ENCODE measurements at places on chromosomes 11 and 22.

DNA sequence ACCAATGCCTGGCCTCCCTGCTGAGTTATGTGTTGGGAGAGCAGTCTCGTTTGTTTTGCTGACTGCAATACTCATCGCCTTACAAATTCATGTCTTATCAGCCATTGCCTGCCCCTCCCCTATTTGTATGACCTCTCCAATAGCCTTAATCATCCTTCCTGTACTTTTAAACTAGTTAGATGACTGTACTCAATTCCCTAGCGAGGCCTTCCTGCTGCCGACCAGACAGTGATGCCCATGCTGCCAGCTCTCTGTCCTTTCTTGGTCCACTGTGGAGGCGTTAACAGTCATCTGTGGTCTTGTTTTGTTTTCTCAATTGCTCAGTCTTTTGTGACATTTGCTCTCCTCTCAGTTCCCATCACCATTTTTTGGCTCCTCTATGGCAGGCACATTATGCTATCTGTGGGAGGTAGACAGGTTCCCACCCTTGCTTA, 20.3 kb upstream of the YPEL1 start:
- DNase-seq: no peak

- DNase-seq: no peak
Measured at GRCh38 chr11:21897752-21898151, 295.1 kb upstream of the ANO5 start.

DNA sequence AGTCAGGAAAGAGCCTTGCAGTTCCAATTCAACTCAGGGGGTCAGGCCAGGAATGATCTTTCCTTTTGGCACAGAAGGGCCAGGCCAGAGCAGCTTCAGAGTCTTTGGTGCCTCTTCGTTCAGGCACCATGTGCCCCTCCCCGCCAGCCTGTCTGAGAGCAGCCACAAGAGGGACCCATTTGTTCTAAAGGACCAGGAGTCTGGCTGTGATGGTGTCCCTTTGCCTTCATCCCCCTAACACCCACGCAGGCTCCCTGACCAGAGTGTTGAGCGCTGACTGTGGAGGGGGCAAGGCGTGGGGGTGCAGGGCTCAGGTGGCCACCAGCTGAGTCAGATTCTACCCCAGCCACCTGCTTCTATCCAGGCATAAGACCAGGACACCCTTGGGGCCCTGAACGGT, 156.4 kb downstream of the TTC17 start:
- DNase-seq: no peak

DNA sequence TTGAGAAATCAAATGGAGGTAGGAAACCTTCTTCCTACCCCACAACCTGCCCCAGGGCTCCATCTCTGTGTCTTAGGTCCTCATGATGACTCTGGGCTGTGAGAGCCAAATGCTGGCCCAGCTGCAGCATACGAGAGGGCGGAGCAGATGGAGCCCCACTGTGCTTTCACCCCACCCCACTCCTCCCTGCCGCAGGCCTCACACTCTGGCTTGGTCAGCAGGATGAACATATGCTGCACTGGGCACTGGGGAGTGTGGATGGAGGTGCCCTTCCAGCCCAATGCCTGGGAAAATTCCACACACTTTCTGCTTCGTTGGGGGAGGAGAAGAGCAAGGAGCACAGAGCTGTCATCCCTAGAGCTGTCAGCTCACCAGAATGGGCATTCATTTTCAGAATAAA, 271.6 kb upstream of the CADM1 start:
- DNase-seq: no peak

DNA sequence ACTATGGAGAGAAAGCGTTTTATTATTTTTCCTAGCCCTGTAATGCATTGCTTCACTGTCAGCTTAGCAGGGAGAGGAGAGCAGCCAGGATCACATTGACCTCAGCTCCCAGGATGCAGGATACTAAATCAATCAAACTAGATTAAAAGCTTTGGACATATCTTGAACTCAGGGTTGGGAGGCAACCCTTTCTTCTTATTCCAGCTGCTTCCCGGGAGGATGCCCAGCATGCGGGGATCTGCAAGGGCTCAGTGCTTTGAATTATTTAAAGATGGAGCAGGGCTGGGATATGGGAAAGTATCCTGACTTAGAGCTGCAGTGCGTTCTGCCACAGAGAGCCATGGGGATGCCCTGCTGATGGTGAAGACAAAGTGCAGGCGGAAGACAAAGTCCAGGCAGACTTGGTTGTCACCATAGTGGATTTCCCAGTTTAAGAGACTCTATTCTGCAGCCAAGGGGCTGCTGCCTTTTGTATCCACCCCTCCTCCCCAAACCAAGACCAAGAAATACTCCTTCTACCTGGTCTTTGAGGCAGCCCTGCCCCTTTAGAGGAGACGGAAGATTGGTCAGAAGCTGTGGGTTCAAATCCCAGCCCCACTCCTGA, 1035.0 kb downstream of the TBC1D22A start:
- DNase-seq: no peak

DNA sequence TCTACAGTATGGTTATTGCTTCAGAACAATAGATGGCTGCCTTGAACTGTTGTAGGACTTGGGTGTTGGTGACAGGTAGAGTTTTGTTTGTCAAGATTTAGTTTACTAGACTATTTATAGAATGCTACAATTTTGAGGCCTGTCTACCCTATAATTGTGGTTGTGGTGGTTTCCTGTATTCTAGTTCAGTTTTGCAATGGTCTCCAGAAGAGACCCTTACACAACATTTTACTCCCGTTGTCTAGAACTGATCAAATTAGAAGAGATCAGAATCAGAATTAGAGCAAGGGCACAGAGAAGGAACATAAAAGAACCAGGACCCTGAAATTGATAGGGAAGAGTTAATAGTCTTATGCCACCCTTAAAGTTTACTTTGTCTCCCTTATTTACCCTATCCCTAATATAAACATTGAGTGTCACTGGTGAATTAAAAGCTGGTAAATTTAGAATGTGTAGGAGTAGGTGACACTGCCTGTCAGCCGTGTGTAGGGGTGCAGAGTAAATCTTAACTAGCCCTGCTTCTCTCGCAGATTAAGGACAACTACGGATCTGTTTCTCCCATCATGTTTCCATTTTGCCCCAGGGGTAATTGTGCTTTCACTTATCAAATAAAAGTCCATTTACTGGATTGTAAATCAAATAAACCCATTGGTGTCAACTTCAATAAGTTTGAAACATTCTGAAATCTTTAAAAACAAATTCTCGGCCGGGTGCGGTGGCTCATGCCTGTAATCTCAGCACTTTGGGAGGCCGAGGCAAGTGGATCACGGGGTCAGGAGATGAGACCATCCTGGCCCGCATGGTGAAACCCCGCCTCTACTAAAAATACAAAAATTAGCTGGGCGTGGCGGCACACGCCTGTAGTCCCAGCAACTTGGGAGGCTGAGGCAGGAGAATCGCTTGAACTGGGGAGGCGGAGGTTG, 10.9 kb upstream of the PHLDB1 start:
- DNase-seq: no peak

DNA sequence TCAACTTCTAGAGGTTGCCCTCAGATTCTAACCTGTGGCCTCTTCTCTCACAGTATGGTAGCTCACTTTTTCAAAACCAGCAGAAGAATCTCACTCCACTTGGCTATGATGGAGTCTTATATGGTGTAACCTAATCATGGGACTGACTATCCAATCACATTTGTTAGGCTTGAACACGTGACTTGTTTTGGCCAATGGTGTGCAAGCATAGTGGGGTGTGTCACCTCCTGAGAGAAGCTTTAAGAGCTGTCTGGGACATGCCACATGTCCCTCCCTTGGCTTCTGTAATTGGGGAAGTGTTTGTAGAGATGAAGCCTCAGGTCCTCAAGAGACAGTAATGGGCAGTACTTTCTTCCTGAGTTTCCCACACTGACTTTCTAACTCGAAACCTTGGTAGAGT, 12.8 kb upstream of the SMIM38 start:
- DNase-seq: no peak

GRCh38 chr11:73155102-73155501, 13.0 kb upstream of the FCHSD2 start:
- DNase-seq: no peak

GRCh38 chr11:19714387-19715363, 2.0 kb downstream of the NAV2 start:
- no peak for DNase-seq

DNA sequence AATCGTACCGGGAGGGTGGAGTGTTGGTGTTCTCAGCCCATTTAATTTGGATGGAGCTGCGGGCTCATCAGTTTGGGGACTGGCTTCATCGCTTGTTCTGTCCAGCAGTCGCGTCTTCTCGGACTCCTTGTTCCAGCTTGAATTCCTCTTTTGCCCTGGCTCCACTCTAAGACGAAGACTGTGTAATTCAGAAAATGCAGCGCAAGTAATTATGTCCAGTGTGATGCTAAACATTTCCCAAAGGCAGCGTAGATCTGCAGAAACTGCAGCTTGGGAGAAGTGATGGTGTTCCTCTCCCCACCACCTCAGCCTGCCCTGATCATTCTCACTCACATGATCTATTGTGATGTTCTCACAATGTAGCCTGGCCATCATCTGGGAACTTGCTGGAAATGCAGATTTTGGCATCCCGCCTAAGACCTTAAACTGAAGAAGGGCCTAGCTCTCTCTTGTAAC, 666 bp downstream of the SLC25A18 start:
- DNase-seq: peak; percentile 32

- no peak for DNase-seq
Measured at GRCh38 chr11:61785837-61786402, 6.5 kb downstream of the TMEM258 start.

DNA sequence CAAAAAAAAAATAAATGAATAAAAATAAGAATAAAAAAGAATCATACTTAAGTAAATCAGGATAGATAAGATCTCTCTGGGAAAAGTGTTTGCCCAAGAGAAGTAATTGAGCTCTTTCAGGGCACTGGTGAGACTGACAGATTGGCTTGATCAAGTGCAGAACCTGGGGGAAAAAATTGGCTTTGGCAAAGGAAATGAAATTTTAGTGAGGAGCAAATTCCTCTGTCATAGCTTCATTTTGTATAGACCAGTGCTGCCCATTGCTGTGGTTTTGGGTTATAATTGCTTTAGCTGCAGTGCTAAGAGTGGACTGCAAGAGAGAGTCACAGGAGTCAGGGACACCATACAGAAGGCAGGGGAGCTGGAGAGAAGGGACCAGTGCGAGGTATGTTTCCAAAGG, 35.7 kb downstream of the SFI1 start:
- no peak for DNase-seq

DNA sequence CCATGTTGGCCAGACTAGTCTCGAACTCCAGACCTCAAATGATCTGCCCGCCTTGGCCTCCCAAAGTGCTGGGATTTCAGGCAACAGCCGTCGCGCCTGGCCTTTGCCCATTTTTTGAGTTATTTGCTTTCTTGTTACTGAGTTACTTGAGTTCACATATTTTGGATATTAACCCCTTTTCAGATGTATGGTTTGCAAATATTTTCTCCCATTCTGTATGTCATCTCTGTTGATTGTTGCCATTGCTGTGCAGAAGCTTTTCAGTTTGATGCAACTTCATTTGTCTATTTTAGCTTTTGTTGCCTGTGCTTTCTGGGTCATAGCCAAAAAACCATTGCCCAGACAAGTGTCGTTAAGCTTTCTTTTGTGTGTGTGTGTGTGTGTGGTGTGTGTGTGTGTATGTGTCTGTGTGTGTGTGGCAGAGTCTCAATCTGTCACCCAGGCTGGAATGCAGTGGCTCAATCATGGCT, 6.8 kb downstream of the TSGA10IP start:
- no peak for DNase-seq

DNA sequence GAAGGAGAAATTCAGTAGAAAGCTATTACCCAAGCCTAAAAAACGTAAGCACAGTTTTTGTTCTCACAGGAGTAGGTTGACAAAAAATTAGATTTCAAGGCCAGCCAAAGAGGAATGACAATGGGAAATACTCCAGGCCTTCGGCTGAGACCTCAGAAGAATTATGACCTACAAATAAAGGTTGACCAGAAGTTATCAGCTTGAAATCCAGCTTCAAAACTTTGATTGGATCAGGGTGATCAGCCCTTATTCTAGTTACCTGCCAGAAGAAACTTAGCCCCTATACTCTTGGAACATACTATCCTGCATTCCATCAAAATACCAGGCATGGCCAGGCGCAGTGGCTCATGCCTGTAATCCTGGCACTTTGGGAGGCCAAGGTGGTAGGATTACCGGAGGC, 68.4 kb upstream of the PRODH start:
- DNase-seq: no peak
